ENCODE measurements at places on chromosomes 4 and X. TPM values are rescaled to one million over a fixed set of nuclear protein-coding genes. Genes with fewer than 3 reads are reported as not detected.

Gene MTMR8
- 0.07 TPM for total RNA-seq

Gene ZC4H2
- total RNA-seq = 4.0 TPM

Gene CXCR3
- total RNA-seq = not detected

Gene SETD7
- 121 TPM for total RNA-seq

Gene OPHN1
- 5.9 TPM for total RNA-seq

Gene MAGEB10
- total RNA-seq = not detected

Gene FBXO8
- 26.0 TPM for total RNA-seq

Gene SCRG1
- 3.6 TPM for total RNA-seq

Gene IL13RA2
- 102 TPM for total RNA-seq

Gene AKAP14
- not detected for total RNA-seq

Gene PNMA5
- not detected for total RNA-seq

Gene CYLC1
- total RNA-seq = not detected

Gene CYTL1
- 0.72 TPM for total RNA-seq

Gene KLHL13
- total RNA-seq = 10.6 TPM

Gene NDP
- total RNA-seq = 17.2 TPM

Gene HTR2C
- not detected for total RNA-seq

All from smooth muscle cell of the pulmonary artery (primary cell).